ENCODE measurements at places on chromosomes 1 and 21. TPM values are rescaled to one million over a fixed set of nuclear protein-coding genes. Genes with fewer than 3 reads are reported as not detected.

The KIF21B gene
- polyA plus RNA-seq = 1.1 TPM

The RGSL1 gene
- not detected for polyA plus RNA-seq

The SAMSN1 gene
- 1.4 TPM for polyA plus RNA-seq

The TCHHL1 gene
- not detected for polyA plus RNA-seq

The CYP4B1 gene
- polyA plus RNA-seq = 16.4 TPM

The OR2L2 gene
- not detected for polyA plus RNA-seq

The OR2L8 gene
- not detected for polyA plus RNA-seq

The UMODL1 gene
- polyA plus RNA-seq = not detected
